Fibroblast of lung (primary cell): ENCODE measurements at places on chromosomes 2 and 18. TPM values are rescaled to one million over a fixed set of nuclear protein-coding genes. Genes with fewer than 3 reads are reported as not detected.
A peak's percentile ranks its signal among the peaks of the same experiment; 100 is the strongest.

GAD1 gene
- 0.08 and 0.12 TPM in 2 replicates for polyA plus RNA-seq

SEPTIN10 gene
- 91.1 and 99.4 TPM in 2 replicates for polyA plus RNA-seq

BCS1L gene
- polyA plus RNA-seq = 28.8 and 38.8 TPM in 2 replicates

TMEM37 gene
- 0.50 and 0.75 TPM in 2 replicates for polyA plus RNA-seq

GALNT5 gene
- polyA plus RNA-seq = 51.5 and 63.7 TPM in 2 replicates

DNA sequence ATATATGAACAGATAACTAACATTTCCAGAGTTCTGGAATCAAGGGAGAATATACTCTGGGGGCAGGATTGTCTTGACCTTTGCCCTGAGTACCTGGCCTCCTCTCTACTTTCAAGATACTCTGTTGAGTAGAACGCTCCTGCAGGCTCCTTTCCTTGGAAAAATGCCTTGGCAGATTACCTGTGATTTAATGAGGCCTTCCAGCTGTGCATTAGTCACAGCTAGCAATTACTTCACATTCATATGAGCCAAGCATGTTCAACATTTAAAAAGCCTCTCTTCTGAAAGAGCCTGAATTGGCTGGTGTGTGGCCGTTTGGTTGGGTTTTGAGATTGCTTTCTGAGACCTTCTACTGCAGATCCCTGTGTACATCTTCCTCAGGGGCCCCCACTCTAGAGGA, 142.2 kb downstream of the PLCL1 start:
- H3K36me3 ChIP-seq = no peaks in the 10 kb centered on the region
- no peaks in the 10 kb centered on the region for H3K27me3 ChIP-seq
- no peaks in the 10 kb centered on the region for H3K4me1 ChIP-seq
- H3K27ac ChIP-seq = no peak overlapping the region
- H3K4me3 ChIP-seq = no peak overlapping the region
- DNase-seq = peak; percentile 6

DNA sequence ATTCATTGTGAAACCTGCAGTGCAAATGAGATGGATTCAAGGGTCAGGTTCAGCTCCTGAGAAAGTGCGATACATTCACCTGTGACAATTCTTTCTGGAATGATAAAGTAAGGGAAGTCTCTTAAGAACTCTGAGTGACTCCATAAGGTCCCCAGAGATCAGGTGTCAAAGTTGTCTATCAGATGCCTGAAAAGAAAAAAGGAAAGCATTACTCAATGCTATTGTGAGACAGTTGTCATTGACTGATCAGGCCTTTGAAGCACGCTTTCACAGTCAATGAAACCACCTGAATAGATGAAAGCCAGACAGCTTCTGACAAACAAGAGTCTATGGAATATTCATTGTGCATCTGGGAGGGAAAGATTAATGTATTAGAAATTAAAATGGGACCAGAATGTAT, 252.7 kb upstream of the GALNT5 start:
- no peak overlapping the region for H3K27ac ChIP-seq
- H3K36me3 ChIP-seq = no peaks in the 10 kb centered on the region
- H3K27me3 ChIP-seq = no peaks in the 10 kb centered on the region

DNA sequence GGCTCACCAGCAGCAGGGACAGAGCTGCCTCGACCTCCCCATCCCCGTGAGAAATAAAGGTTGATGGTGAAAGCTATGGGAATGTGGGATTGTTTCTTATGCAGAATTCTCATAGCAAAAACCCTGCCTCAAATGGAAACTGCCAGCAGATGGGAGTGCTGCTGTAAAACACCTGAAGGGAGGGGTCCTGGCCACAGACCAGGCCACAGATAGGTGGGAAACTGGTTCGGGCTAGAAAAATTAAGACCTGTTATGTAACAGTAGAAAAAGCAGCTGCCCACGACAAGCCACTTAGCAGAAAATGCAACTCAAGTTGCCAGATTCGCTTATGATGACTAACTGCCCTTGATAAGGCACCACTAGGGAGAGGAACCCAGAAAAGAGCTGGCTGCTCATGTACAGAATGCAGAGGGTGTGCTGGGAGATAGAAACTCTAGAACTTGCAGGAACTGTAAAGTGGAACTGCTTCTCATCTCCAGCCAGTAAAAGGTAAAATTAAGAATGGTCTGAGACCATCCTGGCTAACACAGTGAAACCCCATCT, 114.5 kb upstream of the SALL3 start:
- no peaks in the 10 kb centered on the region for H3K36me3 ChIP-seq
- H3K4me1 ChIP-seq = no peaks in the 10 kb centered on the region
- no peak overlapping the region for H3K4me3 ChIP-seq
- no peaks in the 10 kb centered on the region for H3K27me3 ChIP-seq
- no peak for DNase-seq
- no peak overlapping the region for H3K27ac ChIP-seq

DNA sequence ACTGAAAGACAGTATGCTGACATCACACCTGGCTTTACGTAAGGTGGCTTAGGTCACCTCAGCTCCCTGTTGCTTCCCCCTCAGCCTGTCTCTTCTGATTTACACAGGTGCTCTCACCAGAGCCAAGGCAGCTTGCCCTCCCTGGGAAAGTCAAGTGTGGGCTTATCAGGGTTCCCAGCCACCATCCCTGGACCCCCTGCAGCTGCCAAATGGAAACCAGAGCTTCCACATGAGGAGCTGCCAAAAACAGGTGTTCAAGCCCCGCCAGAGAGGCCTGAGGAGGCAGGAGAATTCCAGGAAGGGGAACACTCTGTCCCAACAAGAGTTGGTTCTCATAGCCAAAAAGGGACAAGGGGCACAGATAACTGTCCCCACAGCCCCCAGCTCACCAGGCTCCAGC, 266.7 kb downstream of the ATAD2B start:
- no peak overlapping the region for H3K4me3 ChIP-seq
- no peaks in the 10 kb centered on the region for H3K36me3 ChIP-seq
- no peak for DNase-seq
- H3K27me3 ChIP-seq = no peaks in the 10 kb centered on the region
- H3K4me1 ChIP-seq = no peaks in the 10 kb centered on the region
- H3K27ac ChIP-seq = no peak overlapping the region

GRCh38 chr2:120261387-120262006, 8.8 kb downstream of the RALB start:
- no peak overlapping the region for H3K4me3 ChIP-seq
- H3K27me3 ChIP-seq = no peaks in the 10 kb centered on the region
- no peak for DNase-seq
- H3K36me3 ChIP-seq = no peaks in the 10 kb centered on the region
- H3K4me1 ChIP-seq = peaks cover 2% of the 10 kb centered on the region

- no peaks in the 10 kb centered on the region for H3K27me3 ChIP-seq
- H3K27ac ChIP-seq = no peak overlapping the region
- no peak for DNase-seq
- no peaks in the 10 kb centered on the region for H3K36me3 ChIP-seq
- H3K4me1 ChIP-seq = no peaks in the 10 kb centered on the region
Measured at GRCh38 chr18:13357289-13357688, 138.7 kb downstream of the LDLRAD4 start.

- H3K36me3 ChIP-seq = no peaks in the 10 kb centered on the region
- DNase-seq = peak; percentile 60
- H3K27ac ChIP-seq = no peak overlapping the region
Measured at GRCh38 chr18:12608301-12608700, 49.6 kb downstream of the SPIRE1 start.

DNA sequence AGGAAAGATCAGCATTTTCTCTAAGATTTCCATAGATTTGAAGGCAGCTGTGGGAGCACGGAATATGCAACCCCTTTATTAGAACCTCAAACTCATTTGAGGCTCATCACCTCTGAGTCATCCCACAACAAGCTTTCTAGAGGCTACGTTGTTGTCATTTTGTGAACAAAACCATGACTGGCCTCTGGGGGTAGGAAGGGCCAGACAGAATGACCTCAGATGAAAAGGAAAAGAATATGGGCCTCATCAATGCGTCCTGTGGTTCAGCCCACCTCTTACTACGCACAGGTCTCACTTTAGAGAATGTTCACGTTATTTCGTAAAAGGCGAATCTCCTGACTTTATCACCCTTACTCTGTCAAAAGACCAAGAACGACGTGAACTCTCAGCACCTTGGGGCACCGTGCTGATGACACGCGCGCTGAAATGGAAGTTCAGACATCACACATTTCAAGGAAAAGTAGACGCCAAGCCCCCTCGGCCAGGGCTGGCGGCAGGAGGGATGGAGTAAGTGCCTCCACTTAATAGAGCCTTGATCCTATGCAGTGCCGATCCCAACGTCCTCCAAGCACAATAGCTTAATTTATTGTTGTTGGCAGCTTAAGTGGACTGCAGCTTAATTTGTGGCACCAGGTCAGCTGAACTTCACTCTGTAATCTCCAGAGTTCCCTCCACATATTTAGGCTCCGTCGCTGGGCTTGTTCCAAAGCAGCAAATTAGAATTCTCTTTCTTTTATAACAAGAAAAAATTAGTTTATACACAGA, 208.3 kb downstream of the EIPR1 start:
- H3K36me3 ChIP-seq = no peaks in the 10 kb centered on the region
- H3K4me1 ChIP-seq = peaks cover 3% of the 10 kb centered on the region
- H3K4me3 ChIP-seq = no peak overlapping the region
- H3K27me3 ChIP-seq = no peaks in the 10 kb centered on the region
- peak; percentile 67 for DNase-seq

DNA sequence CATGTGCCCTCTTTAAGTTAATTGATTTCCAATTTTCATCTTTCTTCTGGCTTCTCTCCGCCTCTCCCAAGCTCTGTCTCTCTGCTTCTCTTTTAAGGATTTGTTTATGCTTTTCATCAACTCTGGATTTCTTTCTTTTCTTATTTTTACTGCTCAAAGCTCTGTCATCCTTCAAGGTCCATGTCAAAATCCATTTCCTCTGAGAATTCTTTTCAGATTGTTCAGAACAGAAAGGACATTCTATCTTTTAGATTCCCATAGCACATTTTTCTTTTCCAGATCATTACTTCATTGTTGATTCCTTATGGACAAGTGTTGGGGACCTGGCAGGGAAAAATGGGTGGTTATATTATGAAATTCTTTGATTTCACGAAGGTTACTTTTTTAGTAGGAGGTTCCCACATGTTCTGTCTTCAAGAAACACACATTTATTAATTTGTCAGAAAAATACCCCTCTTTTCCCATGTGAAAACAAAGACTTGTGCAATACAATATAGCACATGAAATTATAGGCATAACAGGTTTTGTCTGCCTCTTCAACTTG, 12.3 kb downstream of the PMAIP1 start:
- H3K27ac ChIP-seq = no peak overlapping the region
- H3K4me1 ChIP-seq = peaks cover 12% of the 10 kb centered on the region
- DNase-seq = no peak
- H3K4me3 ChIP-seq = no peak overlapping the region
- H3K36me3 ChIP-seq = no peaks in the 10 kb centered on the region
- H3K27me3 ChIP-seq = no peaks in the 10 kb centered on the region

- H3K4me3 ChIP-seq = no peak overlapping the region
- H3K36me3 ChIP-seq = no peaks in the 10 kb centered on the region
- H3K4me1 ChIP-seq = no peaks in the 10 kb centered on the region
- no peak for DNase-seq
Measured at GRCh38 chr2:241865957-241866789, 3.4 kb upstream of the RTP5 start.

DNA sequence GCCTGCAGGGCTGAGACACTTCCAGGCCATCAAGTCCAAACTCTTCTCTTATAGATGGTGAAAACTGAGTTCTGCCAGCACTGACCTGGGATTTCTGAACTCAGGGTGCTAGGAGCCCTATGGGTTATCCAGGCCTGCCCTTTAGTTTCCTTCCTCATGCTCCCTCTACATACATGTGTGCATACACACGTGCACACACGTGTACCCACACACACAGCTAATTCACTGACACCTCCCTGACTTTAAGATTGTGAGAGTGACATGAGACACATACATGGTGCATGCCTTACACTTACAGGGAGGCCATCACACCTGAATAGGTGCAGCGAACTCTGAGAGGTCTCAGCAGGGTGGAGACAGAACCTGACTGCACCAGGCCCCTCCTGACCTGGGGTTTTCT, 267.4 kb downstream of the CYP26B1 start:
- H3K27me3 ChIP-seq = no peaks in the 10 kb centered on the region
- no peak overlapping the region for H3K27ac ChIP-seq
- H3K4me1 ChIP-seq = peaks cover 26% of the 10 kb centered on the region
- H3K4me3 ChIP-seq = no peak overlapping the region

DNA sequence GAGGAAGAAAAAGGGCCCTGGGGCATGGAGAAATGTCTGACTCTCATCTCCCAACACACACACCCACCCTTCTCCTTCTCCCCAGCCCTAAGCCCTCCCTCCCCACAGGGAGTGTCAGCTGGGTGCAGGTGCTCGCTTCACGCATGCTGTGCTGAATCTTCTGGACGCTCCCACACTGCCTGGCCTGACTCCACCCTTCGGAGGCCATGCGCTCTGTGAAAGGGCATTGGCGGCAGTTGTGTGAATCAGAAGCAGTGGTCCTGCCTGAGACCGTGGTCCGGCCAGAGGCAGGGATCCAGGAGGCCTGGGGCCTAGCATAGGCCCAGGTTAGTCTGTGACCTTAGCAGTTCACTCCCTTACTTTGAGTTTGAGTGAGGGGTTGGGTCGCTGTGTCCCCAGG, 57.1 kb downstream of the LONRF2 start:
- H3K27ac ChIP-seq = no peak overlapping the region
- no peak for DNase-seq
- no peaks in the 10 kb centered on the region for H3K36me3 ChIP-seq
- no peak overlapping the region for H3K4me3 ChIP-seq
- H3K27me3 ChIP-seq = no peaks in the 10 kb centered on the region

DNA sequence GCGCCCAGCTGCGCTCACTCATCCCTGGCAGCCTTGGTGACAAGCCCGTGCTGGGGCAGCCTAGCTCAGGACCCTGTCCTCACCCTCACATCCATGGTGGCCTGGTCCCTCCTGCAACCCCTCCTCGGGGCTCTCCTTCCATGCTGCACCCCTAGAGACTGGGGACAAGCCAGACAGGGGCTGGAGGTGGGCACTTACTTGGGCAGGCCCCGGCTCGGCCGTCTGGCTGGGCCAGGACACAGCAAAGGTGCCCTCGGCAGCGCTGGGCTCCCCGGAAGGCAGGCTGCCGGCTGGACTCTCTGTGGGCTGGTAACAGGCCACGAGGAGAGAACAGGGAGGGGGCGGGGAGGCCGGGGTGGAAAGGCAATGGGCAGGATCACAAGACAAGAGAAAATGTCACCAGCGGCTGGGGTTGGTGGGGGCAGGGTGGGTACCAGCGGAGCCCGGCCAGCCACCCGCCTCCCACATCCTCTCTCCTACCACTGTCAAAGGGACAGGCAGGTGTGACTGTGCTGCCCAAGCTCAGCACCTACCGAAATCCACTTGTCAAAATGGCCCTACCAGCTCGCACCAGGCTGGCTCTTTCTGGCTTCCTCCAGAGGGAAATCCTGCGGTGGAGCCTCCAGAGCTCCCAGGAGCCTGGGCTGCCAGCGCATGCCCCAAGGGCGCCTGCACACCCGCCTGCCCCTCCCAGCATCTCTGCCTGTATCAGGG, 54.7 kb downstream of the BIN1 start:
- H3K4me3 ChIP-seq = no peak overlapping the region
- no peak overlapping the region for H3K27ac ChIP-seq
- no peaks in the 10 kb centered on the region for H3K4me1 ChIP-seq
- no peak for DNase-seq
- H3K27me3 ChIP-seq = no peaks in the 10 kb centered on the region

DNA sequence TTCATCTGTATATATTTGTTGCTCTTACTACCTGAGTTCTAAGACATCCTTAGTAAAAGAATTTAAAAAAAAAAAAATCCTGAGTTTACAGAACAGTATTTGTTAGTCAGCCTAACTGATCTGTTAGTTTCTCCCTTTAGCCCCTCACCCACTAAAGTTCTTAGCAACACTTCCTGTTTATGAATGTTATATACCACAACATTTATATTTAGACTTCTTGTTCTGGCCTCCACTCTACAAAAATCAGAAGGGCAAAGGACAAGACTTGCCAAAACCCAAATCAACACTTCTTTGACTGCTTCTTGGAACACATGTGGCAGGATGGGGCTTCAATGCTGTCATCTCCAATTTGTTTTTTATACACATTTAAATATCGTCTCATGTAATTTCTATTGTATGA, 71.1 kb downstream of the MGAT5 start:
- no peak for DNase-seq
- no peaks in the 10 kb centered on the region for H3K4me1 ChIP-seq
- H3K27ac ChIP-seq = no peak overlapping the region
- no peak overlapping the region for H3K4me3 ChIP-seq
- H3K27me3 ChIP-seq = no peaks in the 10 kb centered on the region
